ENCODE measurements at places on chromosomes 2 and 18.

DNA sequence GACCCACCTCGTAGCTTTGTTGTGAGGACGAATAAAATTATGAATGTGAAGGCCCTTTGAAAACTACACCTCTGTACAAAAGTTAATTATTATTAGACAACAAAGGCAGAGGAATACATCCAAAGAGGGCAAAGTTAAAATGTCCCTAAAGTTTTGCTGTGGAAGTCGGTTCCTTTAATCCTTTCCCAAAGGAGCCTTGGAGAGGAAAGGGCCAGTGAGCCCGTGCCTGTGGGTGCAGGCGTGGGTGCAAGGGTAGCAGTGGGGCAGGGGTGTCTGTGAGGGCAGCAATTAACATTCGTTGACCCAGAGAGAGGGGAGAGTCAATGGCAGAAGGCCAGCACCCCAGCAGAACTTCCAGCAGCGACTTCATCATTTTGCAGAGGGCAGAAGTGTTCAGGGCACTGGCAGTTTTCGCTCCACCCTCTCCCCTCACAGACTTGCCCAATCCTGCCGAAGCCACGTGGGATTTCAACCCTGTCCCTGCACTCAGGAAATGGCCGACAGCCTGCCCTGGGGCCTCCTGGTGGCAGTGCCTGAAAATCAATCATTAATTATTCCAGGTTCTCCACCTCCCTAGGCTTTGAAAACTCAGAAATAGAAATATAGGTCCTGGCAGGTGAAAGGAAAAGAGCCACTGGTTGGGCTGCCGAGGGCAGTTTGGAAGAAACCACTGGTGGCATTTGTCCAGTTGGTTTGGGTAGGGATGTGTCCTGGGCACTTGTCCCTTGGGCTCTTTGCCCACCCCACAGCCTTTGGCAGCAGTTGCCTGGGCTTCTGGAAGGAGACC, 4.2 kb upstream of the PAX8 start:
- no peak for DNase-seq

GRCh38 chr2:33645861-33646260, 46.8 kb upstream of the FAM98A start:
- no peak for DNase-seq

GRCh38 chr2:20224716-20225293, at the start of gene SDC1:
SDC1 (minus strand) TSS chr2:20225130; CDS start chr2:20224867, 263 bp downstream.
- DNase-seq = no peak

GRCh38 chr2:230583581-230583980, 129.1 kb upstream of the CAB39 start:
- DNase-seq = no peak

DNA sequence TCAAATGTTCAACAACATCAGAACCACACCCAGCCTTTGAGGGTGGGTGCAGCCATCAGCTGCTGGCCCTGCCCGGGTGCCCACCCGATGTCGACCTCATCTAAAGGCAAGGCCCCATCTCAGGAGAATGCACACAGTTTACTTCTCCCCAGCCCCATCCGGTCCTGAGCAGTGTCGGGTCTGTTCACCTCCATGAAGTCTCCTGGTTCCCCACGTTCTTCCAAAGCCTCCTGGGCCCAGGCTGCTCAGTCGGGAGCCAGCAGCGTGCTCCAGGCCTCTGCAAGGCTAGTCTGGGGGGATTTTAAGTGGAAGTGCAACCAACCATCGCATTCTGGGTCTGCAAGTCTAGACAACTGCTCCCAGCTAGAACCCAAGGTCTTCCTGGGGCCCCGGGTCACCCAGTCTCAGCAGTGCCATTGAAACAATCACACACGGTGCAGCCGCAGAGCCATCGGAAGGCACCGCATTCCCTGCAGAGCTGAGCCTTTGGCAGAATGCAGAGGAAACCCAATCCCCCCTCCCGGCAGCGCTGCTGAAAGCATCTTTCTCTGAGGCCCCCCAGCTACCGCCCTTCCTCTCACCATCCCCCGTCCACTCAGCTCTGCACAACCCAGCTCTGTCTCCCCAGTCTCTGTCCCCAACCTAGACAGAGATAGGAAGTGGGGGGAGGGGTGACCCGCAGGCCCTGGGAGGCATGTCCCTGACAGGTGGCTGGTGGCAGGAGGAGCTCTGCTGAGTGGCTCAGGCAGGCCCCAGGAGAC, 8.5 kb downstream of the ESPNL start:
- no peak for DNase-seq

Data from activated gamma-delta T cell treated with Interleukin-2 at 50 U/mL for 16 hours (primary cell).